Suprapubic skin (tissue), 4 donors: ENCODE measurements at places on chromosomes 3 and 15.

- no peak for DNase-seq
These were observed 108.7 kb downstream of the SLMAP start for GRCh38 chr3:57864853-57865252.

GRCh38 chr15:90760661-90761232 lies 43.6 kb downstream of the BLM start:
- DNase-seq, result no peak

DNA sequence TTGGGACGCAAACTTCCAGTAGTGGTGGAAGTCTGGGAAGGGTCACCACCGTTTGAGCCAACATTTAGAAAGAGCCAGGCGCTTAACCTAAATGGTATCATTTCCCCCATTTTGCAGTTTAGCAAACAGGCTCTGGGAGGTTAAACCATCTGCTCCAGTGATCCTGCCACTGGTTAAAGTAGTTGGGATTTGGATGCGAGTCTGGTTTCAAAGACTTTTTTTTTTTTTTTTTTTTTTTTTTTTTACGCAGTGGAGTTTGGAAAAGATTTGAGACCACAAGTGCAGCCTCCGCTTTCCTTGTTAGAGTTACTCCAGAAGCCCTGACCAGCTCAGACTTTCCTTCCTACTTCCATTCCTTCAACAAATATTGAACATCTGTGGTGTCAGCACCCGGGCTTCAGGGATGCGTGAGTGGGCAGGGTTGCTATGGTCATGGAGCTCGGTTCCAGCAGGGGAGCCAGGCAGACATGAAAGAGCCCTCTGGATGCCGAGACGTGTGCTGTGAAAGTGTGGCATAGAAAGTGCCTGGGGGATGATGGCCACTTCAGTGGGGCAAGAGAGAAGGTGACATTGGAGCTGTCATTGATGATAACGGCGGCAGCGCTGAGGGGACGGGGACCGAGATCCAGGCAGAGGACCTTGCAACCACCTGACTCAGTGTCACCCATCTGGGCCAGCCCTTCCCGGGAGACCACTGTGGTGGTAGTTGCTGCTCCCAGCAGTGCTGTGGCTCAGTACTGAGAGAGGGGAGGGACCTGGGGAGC lies 1.1 kb upstream of the RNU6-1 start:
- no peak for DNase-seq

DNA sequence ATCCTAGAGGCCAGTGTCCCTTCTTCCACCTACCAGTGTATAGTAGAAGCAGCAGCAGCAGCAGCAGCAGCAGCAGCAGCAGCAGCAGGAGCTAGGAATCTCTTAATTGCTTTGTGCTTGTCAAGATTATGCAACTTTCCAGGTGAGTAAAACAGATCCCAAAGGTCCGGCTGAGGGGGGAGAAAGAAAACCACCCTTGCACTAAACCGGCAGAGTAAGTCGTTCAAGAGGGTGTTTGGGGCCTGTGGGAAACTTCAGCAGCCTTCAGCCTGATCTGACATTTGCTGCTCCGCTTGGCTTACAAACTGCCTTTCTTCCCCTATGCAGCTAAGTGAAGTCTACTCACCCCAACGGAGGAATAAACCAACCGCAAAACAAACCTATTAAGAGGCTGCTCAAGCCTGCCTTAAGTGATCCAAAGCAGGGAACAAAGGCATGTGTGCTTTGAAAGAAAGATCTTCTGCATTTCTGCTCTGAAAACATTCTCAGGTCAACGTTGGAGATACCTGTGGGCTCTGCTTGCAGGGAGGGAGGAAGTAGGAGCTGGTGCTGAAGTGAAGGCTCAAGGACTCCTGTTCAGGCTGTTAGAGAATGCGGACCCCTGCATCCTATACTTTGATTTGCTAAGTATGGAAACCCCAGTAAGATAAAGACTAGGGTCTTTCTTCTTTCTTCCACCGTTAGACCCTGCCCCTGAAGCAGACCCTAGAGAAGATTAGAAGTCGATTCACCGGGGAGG lies 35.7 kb upstream of the DLG1 start:
- no peak for DNase-seq

DNA sequence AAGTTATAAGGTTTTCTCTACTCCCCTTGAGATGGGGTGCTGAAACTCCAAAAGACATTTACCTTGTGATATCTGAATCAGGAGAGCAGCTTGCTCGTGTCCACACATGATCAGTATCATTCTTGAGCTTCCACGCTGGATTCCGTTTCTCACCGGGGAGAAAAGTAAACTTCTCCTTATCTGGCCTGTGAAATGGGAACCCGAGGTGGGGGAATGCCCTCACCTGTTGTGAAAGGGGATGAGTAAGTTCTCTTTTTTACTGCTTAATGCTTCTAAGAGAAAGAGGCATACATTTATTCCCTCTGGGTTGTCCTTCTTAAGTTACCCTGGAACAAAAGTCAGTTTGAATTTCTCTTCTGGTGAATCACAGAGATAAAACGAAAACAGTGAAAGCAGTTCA lies 440.5 kb upstream of the ADAMTS9 start:
- DNase-seq, result no peak

GRCh38 chr3:172071780-172072330 lies 32.5 kb downstream of the FNDC3B start:
- no peak for DNase-seq

DNA sequence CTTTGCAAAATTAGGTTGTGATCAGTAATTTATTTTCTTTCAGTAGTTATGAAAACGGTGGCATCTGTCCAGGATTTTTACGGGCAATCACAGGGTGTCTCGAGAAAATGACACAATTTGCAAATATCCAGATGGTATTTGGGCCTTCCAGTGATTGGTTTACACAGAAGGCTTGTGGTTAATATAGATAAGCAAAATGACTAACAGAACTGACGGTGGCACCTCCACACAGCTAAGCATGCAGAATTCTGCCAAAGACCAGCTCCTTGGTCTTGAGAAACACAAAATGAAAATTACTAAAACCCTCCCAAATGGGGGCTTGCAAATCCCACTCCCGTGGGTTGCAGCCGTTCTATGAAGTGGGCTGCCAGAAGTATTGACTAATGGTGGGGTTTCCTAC lies 5.5 kb downstream of the ARHGEF3 start:
- DNase-seq, result no peak

DNA sequence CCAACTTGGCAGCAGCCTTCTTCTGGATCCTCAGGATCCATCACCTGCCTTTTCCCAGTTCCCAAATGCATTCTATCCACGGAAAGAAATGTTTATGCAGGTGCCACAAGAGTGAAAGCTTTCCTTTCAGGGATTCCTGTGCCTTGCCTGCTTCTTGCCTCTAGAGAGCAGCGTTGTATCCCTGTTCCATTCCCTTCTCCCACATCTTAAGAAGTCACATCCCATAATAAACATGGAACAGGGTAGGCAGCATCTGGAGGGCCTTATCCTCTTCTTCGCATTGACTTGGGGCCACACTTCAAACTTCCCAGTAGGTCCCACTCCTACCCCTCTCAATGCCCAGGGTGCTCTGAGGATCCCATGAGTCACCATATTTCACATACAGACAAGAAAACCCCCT lies 72.7 kb upstream of the DCLK3 start:
- no peak for DNase-seq

- no peak for DNase-seq
These were observed 321.4 kb upstream of the IL12A start for GRCh38 chr3:159667261-159667660.

DNA sequence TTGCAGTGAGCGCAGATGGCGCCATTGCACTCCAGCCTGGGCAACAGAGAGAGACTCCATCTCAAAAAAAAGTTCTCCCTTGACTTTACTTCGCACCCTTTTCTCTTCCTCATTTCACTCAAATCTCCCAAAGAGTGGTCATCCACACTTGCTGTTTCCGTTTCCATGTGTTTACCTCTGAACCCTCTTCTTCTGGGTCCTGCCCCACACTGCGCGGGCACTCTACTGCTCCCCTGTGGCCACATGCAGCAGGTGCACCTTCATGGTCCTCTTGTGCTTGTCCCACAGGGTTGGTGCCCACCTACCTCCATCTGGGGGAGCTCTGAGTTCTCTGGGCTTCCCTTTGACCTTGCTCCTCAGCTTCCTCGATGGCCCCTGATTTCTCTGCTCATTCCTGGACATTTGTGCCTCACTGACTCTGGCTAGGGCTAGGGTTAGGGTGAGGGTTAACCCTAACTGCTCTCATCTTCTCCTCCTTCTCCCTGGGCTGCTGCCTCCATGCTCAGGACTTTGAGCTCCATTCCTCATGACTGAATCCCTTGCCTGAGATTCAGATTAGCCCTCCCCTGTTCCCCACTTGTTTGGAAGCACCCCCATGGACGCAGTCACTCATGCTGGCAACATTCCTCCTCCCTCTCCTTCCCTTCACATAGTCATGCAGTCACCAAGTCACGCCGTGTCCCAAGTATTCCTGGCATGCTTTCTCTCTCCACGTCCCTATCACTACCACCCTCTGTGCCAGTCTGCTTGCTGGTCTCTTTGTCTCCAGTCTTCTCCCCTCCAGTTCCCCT lies 26.6 kb upstream of the KY start:
- no peak for DNase-seq

DNA sequence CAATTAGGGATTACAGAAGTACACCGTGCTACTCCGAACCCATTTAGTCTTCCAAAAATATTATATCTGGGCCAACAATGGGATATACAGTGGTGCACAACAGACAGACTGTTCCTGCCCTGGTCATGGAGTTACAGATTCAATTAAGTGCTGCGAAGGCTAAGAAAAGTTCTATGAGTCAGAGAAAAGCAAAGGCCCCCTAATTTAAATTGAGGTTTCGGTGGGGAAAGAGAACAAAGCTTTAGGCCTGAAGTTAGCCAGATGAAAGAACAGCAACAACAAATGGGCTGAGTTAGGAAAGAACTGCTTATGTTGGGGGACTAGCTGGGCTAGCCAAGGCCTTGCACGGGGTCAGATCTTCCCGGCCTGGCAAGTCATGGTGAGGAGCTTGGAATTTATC lies 131.8 kb downstream of the MDFIC2 start:
- DNase-seq, result no peak

DNA sequence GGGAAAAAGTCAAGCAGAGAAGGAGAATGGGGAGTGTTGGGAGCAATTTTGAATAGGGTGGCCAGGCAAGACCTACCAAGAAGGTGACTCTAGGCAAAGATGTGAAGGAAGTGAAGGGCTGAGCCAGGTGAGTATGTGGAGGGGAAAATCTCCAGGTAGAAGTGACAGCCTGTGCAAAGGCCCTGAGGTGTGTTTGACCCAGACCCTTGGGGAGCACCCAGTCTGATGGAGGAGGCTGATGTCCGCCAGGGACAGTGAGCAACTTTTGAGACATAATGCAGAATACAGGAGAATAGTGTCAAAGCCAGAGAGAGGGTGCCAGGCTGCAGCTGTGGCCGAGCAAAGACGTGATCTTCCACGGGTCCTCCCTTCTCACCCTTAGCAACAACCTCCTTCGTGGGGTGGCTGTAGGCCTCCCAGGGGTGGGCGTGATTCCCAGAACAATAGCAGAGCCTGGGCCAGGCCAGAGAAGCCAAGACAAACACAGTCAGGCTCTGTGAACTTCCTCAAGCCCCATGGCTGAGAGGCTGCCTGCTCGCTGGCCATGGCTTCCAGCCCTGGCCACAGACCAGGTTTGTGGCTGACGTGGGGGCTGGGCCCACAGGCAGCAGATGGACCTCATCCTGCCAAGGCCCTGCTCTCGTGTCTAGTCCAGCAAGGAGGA lies 58.1 kb downstream of the SLC6A6 start:
- DNase-seq, result no peak

- DNase-seq, result no peak
These were observed 96.8 kb downstream of the DHX36 start for GRCh38 chr3:154227531-154227930.

DNA sequence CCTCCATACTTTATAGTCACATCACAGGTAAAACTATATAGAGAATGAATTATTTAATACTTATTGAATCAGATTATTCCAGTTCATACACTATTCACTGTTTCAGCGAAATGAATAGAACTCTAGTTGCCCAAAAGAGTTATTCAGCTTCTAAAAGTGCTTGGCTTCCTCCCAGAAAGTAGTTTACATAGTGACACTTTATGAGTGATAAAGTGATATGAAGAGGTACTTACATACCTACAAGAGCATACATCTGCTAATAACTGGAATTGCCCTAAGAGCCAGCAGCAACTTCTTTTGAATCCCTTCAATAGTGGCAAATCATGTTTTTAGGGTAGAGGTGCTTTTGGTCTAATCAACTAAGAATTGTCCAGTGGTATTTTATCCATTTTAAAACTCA lies 635.1 kb upstream of the AGTR1 start:
- DNase-seq, result no peak

DNA sequence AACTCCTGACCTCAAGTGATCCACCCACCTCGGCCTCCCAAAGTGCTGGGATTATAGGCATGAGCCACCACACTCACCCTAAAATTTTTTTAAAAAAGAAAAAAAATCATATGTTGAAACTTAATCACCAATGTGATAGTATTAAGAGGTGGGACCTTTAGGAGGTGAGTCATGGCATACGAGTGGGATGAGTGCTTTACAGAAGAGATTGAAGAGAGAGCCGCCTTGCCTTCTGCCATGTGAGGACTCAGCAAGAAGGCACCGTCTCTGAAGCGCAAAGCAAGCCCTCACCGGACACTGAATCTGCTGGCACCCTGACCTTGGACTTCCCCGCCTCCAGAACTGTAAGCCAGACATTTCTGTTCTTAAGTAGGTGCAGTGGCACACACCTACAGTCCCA lies 5.5 kb downstream of the ARPIN start:
- DNase-seq, result no peak

- no peak for DNase-seq
These were observed 474.0 kb downstream of the EPHB1 start for GRCh38 chr3:135268941-135269532.

- DNase-seq, result peak; percentile 84
These were observed 1.0 kb upstream of the IGF2BP2 start for GRCh38 chr3:185825639-185826481.

GRCh38 chr3:118292841-118293240 lies 741.8 kb downstream of the IGSF11 start:
- no peak for DNase-seq

DNA sequence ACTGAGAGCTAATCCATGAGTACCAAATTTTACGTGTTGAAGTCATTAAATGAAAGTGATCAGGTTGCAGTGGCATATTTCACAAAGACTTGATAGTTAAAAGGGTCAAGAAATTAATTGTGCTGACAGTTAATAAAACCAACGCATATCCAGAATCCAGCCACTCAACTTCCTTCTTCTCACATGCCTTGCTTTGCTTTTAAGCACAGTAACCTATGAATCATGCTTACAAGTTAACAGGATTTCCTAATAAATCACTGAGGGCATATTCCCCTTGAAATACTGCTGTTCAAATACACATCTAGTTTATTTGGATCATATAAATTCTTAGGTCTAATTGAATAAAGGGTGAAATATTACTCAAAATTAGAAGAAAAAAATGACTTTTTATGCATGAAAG lies 801.5 kb upstream of the EPHA6 start:
- DNase-seq, result no peak

GRCh38 chr3:15215996-15216395 lies 9.9 kb downstream of the CAPN7 start:
- DNase-seq, result no peak

- no peak for DNase-seq
These were observed 479.8 kb downstream of the SHQ1 start for GRCh38 chr3:72368331-72368975.

DNA sequence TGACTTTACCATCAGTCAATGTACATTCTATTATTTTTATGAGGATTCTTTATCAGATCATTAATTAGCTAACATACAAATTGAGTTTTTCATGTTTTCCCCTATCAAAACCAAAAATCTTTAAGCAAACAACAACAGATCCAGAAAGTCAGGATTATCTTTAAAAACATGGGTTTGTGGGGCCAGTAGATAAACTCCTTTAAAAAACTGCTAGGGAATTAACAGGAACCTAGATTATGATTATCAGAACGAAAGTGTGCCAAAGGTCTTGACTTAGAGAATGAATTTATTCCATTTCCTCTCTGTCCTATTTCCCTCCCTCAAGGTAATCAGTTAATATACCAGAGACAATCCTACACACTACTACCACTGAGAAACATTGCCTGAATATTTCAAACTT lies 13.2 kb upstream of the CCDC13 start:
- DNase-seq, result no peak
